ENCODE measurements at places on chromosomes 6 and 20.

- no peak for DNase-seq
Observed at GRCh38 chr6:155090166-155090565, 95.1 kb downstream of the TIAM2 start.

DNA sequence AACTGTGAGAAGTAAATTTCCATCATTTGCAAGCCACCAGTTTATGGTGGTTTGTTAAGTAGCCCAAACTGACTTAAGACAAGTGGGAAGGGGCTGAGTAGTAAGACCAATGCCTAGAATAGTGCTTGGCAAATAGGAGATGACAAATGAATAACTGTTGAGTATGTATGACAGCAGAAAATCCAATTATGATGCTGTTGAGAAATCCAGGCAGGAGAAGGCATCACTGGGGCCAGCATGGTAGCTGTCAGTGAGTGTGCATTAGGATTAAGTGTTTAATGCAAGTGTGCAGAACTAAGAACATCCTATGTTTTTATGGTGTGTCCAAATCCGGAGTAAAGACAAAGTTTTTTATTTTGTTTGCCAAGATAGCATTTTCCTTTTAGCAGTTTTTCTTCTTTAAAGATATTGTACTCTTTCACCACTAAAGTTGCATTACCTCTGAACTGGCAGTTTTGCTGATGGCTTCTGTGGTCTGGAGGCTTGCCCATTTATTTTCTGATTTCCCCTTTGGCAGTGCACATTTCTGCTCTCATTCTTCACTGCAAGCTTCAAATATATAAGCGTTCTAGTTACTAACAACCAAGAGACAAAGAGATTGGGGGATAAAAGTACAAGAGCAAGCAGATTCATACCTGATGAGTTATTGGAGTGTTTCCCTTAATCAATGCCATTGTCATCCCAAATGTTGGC, 289.7 kb downstream of the KCNQ5 start:
- no peak for DNase-seq

DNA sequence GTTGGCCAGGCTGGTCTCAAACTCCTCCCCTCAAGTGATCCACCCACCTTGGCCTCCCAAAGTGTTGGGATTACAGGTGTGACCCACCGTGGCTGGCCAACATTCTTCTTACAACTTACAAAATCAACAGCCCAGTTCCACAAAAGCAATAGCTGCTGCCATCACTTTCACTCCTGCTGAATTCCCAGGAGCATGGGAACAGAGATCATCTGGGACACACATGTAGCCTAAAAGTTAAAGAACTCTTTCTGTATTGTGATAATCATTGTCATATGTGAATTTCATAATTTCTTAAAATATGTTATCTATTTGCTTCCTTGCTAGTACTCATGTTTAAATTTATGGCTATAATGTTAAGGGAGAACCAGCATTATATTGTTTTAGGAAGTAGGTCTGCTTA, 51.7 kb downstream of the NCOA6 start:
- no peak for DNase-seq

DNA sequence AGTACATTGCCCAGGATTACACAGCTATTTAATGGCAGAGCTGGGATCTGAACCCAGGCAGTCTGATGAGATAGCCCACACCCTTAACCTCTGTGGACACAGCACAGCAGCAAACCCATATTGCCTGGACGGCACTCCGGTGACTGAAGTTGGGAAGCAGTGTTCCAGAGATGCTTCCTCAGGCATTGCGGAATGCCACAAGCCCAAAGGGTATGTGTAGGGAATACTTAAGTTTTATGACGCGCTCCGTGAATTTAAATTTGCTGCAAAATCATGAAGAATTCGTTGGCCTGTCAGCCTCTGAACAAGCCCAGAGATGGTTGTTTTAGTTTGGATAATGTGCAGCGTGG, 46.4 kb downstream of the PSMG4 start:
- DNase-seq, result no peak

GRCh38 chr6:163391985-163392384, 22.5 kb upstream of the QKI start:
- DNase-seq, result no peak

GRCh38 chr6:72825315-72825911, 203.5 kb downstream of the KCNQ5 start:
- no peak for DNase-seq

DNA sequence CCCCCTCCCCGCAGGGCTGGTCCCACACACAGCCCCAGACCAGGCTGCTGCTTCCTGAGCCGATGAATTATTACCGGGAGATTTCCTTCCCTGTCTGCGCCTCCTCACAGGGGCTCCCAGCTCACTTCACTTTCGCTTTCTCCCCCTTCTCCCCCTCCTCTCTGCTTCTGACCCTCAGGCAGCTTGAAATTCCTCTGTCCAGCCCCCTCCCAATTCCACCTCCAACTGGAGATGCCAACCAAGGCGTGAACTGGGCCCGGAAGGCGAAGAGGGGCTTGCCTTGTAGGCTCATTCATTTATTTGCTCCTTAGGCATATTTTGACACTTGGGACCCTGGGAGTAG, 1.7 kb upstream of the TCF15 start:
- no peak for DNase-seq

DNA sequence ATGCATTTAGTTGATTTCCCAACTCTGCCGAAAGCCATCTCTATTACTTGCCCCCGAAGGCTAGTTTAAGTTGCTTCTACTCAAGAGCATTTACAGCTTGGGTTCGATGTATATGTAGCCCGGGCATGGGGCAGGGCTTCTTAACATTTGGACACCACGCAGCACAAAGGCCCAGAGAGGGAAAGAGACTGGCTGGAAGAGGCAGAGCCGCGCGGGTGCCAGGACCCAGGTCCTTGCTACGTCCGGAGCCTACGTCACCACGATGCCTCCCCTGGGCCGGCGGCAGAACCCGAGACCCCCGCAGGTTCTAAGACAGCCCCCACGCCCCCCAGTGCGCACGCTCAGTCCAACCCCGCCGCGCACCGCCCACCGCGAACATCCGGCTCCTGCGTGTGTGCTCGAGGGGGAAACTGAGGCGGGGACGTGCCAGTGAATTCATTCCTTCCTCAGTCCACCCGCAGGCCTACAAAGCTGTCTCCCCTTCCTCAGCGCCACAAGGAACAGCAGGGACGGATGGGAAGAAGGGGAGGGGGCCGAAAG, 367 bp upstream of the PCIF1 start:
- peak; percentile 30 for DNase-seq

- DNase-seq, result no peak
Observed at GRCh38 chr6:168533414-168533813, 92.4 kb downstream of the SMOC2 start.

DNA sequence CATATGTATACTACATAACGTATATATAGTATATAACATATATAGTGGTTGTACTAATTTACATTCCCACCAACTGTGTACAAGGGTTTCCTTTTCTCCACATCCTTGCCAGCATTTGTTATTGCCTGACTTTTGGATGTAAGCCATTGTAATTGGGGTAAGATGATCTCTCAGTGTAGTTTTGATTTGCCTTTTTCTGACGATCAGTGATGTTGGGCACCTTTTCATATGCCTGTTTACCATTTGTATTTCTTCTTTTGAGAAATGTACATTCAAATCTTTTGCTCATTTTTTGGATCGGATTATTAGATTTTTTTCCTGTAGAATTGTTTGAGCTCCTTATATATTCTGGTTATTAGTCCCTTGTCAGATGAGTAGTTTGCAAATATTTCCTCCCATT, 11.4 kb downstream of the SYNJ2 start:
- no peak for DNase-seq

DNA sequence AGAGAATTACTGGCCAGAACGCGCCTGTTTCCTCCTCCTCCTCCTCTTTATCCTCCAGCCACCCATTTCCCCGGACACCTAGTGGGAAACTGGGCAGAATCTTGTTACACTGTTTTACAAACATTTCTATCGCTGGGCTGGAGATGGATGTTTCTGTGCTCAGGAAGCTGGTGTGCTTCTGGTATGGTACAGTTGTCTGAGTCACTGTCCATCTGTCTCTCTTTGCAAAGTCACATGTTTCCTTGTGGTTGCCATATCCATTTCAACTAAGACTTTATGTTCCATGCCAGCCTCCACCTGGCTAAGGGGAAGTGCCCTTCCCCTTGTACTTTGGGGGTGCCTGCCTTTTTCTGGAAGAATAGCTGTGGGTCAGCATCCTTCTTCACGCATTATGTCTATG, 52.9 kb upstream of the SLC22A16 start:
- DNase-seq, result no peak

DNA sequence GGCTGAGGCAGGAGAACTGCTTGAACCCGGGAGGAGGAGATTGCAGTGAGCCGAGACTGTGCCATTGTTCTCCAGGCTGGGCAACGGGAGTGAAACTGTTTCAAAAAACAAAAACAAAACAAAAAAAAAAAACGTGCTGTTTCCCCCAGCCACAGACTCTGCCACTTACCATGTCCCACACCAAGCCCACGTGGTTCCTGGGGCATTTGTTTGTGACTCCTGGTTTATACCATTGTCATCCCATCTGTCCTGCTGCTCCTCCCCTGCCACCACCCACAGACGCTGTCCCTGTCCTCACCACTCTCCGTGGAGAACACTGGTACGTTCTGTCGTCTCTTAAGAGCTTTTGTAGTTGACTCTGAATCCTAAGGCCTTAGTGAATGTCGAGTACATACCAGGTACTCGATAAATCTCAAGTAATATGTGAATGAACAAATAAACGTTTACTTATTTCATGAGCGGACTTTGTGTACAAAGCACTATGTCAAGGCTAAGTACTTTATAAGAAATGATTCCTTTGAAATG, 48.0 kb upstream of the KIF13A start:
- DNase-seq, result no peak

GRCh38 chr6:159700970-159701369, 7.9 kb upstream of the SOD2 start:
- DNase-seq, result no peak

DNA sequence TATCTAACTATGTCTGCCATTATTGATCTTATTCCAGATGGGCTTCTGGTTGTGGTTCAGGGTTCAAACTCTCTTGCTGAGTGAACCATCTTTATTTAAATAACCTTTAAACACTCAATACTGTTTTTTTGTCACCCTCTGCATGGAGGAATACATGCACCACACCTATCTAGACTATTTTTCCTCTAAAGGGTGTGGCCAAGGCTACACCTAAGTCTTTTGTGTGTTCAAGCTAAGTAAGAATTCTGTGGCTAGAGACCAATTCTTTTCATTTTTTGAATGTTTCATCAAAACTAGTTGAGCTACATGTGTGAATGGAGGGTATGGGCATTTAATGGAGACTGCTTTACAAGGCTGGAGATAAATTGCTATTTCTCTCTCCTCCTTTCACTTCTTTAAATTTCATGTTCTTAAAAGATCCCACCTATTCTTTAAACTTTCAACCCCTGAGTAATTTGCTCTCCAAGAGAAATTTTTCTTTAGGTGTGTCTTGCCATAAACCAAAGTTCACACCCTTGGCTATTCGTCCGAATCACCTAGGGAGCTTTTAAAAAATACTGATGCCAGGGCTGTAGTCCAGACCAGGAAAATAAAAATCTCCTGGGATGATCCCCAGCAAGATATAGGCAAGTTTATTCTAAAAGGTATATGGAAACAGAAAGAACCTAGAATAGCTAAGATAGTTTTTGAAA, 24.8 kb upstream of the MBOAT1 start:
- DNase-seq, result no peak

GRCh38 chr6:110567957-110568696, 91.7 kb upstream of the SLC22A16 start:
- no peak for DNase-seq

- DNase-seq, result no peak
Observed at GRCh38 chr20:63394069-63394919, 33.1 kb upstream of the CHRNA4 start.

Data from activated CD8-positive, alpha-beta memory T cell treated with anti-CD3 and anti-CD28 coated beads for 4 hours (primary cell).